Stimulated activated CD8-positive, alpha-beta memory T cell treated with anti-CD3 and anti-CD28 coated beads, Interleukin-4, amount 100 ng/mL, for 24 hours (primary cell): ENCODE measurements at places on chromosomes 2 and 18.

- no peak for DNase-seq
Measured at GRCh38 chr2:179137200-179137759, 87.3 kb upstream of the CCDC141 start.

GRCh38 chr2:163347982-163348856 lies 387.6 kb downstream of the FIGN start:
- no peak for DNase-seq

DNA sequence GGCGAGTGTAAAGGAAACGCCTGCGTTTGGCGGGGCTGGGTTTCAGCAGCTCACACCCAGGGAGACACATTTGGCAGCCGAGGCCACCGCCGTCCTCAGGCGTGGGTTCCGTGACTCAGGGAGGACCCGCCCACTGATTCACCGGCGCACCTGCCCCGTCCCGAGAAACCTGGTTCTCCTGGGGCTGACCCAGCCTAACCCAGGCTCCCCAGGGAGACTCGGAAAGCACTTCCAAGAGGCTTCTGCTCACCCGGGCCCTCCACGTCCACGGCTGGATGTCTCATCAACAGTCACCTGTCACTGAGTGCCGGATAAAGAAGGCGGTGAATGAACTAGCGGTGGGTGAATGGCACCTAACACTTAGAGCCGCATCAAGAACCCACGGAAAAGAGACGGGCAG lies 126.4 kb upstream of the CTDP1 start:
- DNase-seq: no peak

DNA sequence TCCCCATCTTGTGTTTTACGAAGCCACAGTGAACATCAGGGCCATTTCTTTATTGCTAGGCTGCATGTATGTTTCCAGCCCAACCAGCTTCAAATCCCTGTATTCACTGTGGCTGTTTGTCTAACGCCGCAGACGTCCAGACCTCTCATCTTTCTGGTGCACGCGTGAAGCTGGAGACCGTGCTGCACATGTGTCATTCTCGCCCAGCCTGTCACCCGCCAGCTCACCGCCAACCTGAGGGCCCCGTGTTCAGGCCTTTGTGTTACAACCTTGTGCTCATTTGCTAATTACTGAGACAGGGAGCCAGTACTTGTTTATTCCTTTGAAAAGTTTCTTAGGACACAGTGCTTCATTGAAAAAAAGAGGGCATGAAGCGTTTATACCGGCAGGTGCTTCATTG lies 21.4 kb downstream of the SALL3 start:
- no peak for DNase-seq

DNA sequence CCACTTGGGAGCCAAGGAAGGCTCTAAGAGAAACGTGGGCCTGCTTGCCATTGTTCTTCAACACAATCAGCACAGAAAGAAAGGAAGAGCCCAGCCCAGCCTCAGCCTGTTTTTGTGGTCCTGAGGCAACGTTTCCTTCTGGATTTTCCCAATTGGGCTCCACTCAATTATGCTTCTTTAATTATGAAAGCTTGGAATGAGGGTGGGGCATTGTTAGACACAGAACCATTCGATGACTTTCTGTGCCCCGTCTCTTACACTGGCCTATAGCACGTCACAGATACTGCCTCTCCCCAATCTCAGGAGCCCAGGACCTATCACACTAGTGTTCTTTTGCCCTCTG lies 207.4 kb downstream of the ZFP36L2 start:
- DNase-seq: no peak

GRCh38 chr2:64329848-64330247 lies 124.1 kb upstream of the LGALSL start:
- no peak for DNase-seq
